Neural progenitor cell (in vitro differentiated cells): ENCODE measurements at places on chromosomes 6 and 20. TPM values are rescaled to one million over a fixed set of nuclear protein-coding genes. Genes with fewer than 3 reads are reported as not detected.
A peak's percentile ranks its signal among the peaks of the same experiment; 100 is the strongest.

DNA sequence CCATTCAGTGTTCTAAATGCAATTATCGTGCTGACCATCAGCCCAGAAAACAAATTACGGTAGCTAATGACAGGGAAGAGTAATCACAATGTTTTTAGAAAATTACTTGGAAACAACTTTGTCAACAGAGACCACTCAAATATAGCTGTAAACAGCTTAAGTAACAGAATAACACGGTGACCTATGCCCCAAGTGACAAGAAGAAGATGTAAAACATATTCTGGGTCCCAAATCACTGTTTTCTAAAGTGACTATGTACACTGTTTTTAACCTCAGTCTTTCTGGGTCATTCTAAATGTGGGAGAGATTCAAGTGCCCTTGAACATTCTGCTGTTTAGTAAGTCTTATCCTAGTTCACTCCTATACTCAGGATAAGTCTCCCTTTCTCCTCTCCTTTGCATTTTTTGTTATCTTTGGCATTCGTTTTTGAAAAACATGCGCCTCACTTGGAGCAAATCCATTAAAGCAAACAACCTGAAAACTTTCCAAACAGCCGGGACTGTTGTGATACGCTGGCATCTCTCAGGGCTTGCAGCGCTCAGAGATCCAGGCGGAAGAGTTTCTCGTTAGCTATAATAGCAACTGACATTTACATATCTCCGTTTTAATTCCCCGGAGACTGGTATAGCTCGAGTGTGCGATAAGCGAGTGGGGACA lies 114.5 kb upstream of the SOX4 start:
- no peaks in the 10 kb centered on the region for H3K36me3 ChIP-seq
- peaks cover 5% of the 10 kb centered on the region for H3K27me3 ChIP-seq
- DNase-seq: no peak

DNA sequence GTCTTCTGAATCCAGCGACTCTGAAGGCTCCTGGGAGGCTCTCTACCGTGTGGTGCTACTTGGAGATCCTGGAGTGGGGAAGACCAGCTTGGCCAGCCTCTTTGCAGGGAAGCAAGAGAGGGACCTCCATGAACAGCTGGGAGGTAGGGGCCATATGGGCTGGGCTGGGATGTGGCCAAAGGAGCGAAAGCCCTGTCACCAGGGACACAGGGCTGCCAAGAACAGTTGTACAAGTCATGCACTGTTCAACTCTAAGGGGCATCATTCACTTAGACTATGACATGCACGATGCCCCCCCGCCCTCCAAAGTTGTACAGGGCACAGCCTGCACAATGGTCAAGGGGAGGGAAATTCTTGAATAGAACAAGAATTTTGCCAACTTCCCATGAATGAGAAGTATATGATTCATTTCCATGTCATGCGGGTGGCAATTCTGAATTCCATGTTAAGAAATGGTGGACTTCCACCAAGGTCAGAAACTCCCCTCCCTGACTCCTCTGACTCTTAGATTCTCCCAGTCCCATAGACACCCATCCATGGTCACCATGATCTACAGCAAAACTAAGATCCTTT lies 1.6 kb downstream of the REM1 start:
- no peak overlapping the region for H3K4me3 ChIP-seq
- H3K36me3 ChIP-seq: no peaks in the 10 kb centered on the region
- no peak overlapping the region for H3K27ac ChIP-seq
- no peaks in the 10 kb centered on the region for H3K4me1 ChIP-seq

GRCh38 chr6:129753422-129753821 lies 43.4 kb upstream of the ARHGAP18 start:
- DNase-seq: no peak
- no peak overlapping the region for H3K4me3 ChIP-seq
- H3K27me3 ChIP-seq: no peaks in the 10 kb centered on the region
- no peaks in the 10 kb centered on the region for H3K4me1 ChIP-seq

DNA sequence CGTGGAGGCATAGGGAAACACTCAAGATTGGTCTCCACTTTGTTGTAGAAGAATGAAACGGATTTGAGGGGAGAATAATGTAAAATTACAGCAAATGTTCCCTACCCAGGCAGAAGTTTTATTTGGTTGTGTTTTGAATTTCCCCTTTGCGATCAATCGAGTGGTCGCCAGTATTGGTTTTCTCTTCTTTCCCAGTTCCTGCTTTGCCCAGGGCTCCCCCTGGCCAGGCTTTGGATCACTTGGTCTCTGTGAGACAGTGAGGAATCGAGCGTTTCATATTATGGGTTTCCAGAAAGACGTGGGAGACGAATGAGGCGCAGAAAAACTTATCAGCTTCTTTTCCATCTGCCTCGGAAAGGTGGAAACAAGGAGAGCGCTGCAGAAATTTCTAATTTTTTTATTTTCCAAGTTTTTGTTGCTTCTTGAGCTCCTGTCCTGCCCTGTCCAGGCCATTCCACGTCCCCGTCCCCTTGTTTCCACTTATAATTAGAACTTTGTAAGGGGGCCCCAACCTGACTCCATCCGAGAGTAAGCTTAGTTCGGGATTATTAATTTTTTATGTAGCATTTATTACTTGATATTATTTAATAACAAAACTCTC lies 7.5 kb upstream of the TBX18 start:
- no peaks in the 10 kb centered on the region for H3K4me1 ChIP-seq
- no peaks in the 10 kb centered on the region for H3K36me3 ChIP-seq
- peaks cover 100% of the 10 kb centered on the region for H3K27me3 ChIP-seq
- no peak overlapping the region for H3K4me3 ChIP-seq
- DNase-seq: peak; percentile 59
- H3K27ac ChIP-seq: no peak overlapping the region

DNA sequence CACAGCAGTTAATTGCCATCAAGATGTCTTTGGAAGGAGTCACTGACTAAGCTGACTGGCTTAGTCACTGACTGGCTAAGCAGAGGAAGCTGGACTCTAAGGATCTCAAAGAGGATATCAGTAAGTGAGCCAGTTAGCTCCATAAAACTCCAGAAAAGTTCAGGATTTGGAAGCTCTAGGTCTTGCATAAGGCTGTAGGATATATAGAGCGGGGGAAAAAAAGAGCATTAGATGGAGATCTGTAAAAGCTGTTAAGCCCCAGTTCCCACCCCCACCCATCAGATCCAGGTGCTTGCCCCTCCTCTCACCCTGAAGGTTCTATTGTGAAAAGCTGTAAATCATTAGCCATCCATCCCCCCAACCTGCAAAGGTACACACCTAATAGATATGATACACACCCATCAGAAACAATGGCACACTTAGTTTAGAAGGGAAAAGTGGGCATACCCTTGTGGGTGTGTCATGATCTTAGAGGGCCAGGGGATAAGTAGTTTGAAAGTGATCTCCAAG lies 32.2 kb downstream of the CARMIL1 start:
- no peaks in the 10 kb centered on the region for H3K27me3 ChIP-seq
- peak; percentile 15 for DNase-seq
- H3K4me1 ChIP-seq: peaks cover 46% of the 10 kb centered on the region
- H3K27ac ChIP-seq: no peak overlapping the region
- H3K36me3 ChIP-seq: no peaks in the 10 kb centered on the region

- no peaks in the 10 kb centered on the region for H3K36me3 ChIP-seq
- H3K27ac ChIP-seq: no peak overlapping the region
- no peaks in the 10 kb centered on the region for H3K27me3 ChIP-seq
- DNase-seq: no peak
- peaks cover 16% of the 10 kb centered on the region for H3K4me1 ChIP-seq
These were observed 49.9 kb downstream of the CLIC5 start for GRCh38 chr6:45965792-45966191.

DNA sequence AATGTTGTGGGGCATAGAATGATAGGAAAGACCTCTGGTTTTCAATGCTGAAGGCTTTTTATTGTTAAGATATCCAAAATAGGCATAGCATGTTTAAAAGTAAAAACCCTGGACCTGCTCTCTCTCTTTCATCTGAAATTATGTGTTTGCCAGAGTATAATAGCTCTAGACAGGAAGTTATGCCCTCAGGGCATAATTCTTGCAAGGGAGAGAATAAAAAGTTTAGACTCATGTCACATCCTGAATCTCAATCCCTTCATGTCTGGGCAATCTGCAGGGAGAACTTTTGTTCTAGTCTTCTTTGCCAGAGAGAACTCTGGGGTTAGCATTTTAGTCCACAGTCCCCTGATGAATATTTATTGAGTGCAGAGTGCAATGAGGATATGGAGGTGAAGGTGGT lies 297.3 kb upstream of the FLRT3 start:
- no peaks in the 10 kb centered on the region for H3K36me3 ChIP-seq
- H3K27ac ChIP-seq: no peak overlapping the region
- H3K4me1 ChIP-seq: peaks cover 15% of the 10 kb centered on the region
- H3K27me3 ChIP-seq: no peaks in the 10 kb centered on the region
- H3K4me3 ChIP-seq: no peak overlapping the region
- no peak for DNase-seq

DNA sequence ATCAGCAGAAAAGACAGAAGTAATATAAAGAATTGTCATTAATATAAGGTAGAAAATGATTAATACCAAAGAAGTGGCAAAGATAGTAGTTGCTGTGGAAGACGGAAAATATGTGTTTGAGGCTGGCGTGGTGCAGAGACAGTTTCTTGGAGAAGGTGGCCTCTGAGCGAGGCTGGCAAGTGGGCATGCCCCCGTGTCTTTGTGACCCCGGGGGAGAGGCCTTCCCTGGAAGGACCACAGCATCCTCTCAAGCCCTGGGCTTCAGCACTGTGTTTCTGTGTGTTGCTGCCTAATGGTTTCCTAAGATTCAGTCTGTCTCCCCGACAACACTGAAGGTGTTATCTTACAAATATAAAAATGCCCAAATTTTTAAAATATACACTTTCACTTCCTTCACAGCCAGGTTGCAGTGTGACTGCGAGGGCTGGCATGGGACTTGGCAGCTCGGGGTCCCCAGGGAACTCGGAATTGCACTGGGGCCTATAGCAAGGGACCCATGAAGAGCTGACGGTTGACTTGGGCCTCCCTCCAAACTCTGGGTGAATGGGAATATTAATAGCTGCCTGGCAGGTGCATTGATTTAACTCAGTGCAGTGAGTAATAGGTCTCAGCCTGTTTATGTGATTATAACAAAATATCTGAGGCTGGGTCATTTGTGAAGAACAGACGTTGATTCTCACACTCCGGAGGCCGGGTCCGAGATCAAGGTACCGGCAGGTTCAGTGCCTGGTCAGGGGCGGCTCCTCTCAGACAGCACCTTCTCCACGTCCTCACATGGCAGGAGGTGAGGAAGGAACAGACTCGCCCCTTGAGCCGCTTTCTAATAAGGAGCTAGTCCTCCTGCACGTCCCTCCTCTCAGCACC lies 47.4 kb upstream of the AFDN start:
- no peaks in the 10 kb centered on the region for H3K27me3 ChIP-seq
- H3K36me3 ChIP-seq: no peaks in the 10 kb centered on the region
- H3K4me3 ChIP-seq: no peak overlapping the region

DNA sequence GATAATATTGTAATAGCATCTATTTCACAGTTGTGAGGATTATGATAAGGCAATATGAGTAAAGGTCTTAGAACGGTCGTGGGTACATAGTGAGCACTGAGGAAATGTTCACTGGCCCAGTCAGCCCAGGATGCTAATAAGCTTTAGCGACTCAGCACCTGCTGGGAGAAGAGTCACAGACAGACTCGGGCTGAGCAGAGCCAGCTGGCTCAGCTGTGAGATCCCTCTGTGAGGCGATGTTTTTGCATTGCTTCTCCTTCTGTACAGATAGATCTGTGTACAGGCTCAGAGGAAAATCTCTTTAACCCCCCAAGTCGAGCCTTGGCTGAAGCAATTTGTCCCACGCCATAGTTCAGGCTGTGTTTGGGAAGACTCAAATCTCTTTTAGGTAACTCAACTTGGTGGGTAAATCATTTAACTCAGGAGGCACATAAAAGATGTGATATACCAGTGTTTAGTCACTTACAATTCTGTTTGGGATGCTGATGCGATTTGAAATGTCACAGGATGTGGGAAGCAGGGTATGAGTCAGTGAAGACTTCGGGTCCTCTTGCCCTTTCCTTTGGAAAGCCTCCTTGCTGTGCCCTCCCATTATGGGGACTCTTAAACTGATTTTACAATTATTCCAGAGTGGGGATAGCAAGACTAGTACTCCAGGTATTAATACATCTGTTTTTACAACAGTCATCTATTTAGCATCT lies 53.1 kb downstream of the PHACTR1 start:
- no peak overlapping the region for H3K27ac ChIP-seq
- no peaks in the 10 kb centered on the region for H3K4me1 ChIP-seq

DNA sequence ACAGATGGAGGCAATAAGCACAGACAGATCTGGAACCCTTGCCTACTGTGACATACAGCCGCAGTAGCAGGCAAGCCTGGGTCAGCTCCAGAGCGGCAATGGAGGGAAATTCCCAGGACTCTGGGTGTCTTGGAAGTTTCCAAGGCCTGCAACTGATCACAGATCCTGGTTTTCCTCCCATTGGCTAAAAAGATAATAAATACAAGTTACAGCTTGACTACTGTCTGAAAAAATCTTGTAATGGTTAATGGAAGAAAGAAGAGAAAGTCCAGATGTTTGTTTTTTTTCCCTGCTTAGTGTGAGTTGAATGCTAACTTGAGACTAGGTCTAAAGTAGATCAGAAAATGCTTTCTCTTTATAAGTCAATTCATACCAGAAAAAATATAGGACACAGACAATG lies 307.6 kb downstream of the ALDH8A1 start:
- H3K4me1 ChIP-seq: no peaks in the 10 kb centered on the region
- H3K27me3 ChIP-seq: no peaks in the 10 kb centered on the region
- H3K27ac ChIP-seq: no peak overlapping the region
- no peak for DNase-seq
- no peak overlapping the region for H3K4me3 ChIP-seq

Gene DNAH8
- total RNA-seq: 0.09 and 1.1 TPM in 2 replicates

Gene SLC22A7
- total RNA-seq: not detected in 2 replicates

Gene TRIM15
- not detected in 2 replicates for total RNA-seq

Gene MLN
- not detected in 2 replicates for total RNA-seq
